ENCODE measurements at places on chromosomes 2 and 18. TPM values are rescaled to one million over a fixed set of nuclear protein-coding genes. Genes with fewer than 3 reads are reported as not detected.

Gene THUMPD2
- total RNA-seq = 35.4 TPM

Gene ELOA2
- not detected for total RNA-seq

Gene RAB31
- total RNA-seq = 37.1 TPM

Gene VAMP8
- 14.8 TPM for total RNA-seq

Gene RGPD3
- 1.6 TPM for total RNA-seq

Gene ATIC
- 28.9 TPM for total RNA-seq

Gene PTPRN
- 1.0 TPM for total RNA-seq

Gene XIRP2
- 5.8 TPM for total RNA-seq

Gene TFCP2L1
- total RNA-seq = 1.2 TPM

GRCh38 chr2:173719471-173719870, 245.7 kb downstream of the SP3 start:
- no peak for DNase-seq

DNA sequence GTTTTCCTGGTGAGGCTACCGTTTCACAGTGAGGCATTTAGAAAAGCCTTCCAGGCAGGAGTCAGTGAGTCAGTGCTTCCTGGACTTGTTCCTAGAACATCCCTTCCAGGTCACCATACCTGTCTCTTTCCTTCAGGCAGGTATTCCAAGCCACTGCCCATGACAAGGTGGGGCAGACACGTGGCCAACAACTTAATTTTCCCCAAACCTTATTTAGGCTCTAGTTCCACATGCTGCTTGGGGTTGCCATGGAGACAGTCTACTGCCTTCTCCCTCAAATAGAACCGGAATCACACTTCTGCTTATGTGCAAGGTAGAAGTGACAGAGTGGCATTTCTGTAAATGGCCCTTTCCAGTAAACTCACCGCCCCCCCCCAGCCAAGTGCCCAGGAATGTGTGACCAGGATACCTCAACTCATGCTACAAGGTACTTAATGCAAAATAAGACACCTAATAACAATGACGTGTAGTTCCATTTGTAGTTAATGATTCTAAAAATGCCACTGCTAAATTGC, 258.3 kb downstream of the PRKCE start:
- no peak for DNase-seq

GRCh38 chr2:217993817-217994463, 8.9 kb downstream of the TNS1 start:
- DNase-seq = no peak

DNA sequence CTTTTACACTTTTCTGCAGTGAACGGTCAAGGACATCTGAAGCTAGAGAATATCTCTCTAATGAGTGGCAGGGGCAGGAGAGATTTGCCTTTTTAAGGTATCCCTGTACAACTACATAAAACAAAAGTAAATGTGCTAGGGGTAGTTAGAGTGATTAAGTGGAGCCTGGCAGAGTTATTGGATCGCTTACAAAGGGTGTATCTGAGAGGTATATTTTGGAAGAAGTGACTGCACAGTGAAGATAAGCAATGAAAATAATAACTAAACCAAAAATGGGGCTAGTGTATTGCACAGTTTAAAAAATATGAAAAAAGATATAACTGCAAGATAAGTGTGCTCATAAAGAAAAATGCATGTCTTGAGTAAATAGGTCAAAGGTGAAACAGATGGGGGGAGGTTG, 193.5 kb upstream of the EPC2 start:
- no peak for DNase-seq

GRCh38 chr2:240456447-240457222, 21.2 kb downstream of the GPC1 start:
- no peak for DNase-seq

- DNase-seq = no peak
Measured at GRCh38 chr2:62740221-62740620, 34.7 kb downstream of the EHBP1 start.

GRCh38 chr18:61132031-61132430, 201.2 kb upstream of the CDH20 start:
- DNase-seq = no peak

- no peak for DNase-seq
Measured at GRCh38 chr2:204892506-204893255, 347.4 kb downstream of the PARD3B start.

GRCh38 chr2:231385429-231385828, 10.1 kb upstream of the B3GNT7 start:
- DNase-seq = no peak

DNA sequence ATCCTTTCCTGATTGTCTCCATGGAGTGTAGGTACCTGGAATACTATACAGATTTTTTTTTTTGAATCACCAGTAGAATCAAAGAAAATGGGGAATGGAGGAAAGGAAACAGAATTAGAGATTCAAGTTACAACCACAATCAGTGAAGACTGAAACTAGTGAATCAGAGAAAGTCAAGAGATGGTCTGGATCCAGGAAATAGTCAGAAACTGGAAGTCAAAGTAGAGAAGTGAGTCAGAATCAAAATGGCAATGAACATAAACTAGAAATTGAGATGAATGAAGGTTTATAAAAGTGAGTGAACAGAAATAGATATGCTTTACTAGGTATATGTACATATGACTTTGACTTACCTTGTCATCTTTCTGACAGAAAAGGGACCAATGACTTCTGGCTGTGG, 579.0 kb downstream of the PLCL1 start:
- no peak for DNase-seq

DNA sequence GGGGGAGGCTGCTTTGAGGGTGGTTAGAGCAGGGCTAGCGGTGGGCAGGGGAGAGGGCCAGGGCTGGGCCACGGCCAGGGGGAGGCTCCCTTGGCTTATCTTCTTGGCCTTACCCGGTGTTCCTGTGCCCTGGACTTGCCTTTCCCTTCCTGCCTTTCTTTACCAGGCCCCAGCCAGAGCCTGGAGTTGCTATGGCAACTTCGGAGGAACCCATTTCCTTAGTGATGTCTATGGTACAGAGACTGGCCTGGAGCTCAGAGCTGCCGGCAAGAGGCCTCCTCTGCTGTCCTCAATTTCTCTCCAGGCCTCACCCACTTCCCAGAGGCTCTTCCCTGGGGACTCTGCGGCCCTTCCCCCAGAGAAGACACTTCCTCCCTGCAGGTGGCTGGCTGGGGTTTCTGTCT, 11.5 kb downstream of the SPEG start:
- DNase-seq = no peak

DNA sequence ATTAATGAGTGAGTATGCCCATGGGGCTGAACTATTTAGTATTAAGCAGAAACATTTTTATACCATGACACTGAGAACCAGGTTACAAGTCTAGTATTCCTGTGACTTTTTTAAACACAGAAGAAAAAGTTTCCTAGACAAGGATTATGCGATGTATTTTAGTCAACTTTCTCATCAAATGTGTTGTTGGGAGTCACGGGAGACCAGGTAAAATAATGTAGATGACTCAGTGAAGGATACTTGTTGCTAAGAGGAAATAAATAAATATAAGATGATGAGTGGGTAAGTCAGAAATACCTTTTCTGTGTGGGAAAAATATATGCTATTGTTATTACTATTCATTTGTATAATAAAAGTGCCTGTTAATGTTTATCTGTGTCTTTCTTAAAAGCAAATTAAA, 23.4 kb downstream of the MBD5 start:
- DNase-seq = no peak

DNA sequence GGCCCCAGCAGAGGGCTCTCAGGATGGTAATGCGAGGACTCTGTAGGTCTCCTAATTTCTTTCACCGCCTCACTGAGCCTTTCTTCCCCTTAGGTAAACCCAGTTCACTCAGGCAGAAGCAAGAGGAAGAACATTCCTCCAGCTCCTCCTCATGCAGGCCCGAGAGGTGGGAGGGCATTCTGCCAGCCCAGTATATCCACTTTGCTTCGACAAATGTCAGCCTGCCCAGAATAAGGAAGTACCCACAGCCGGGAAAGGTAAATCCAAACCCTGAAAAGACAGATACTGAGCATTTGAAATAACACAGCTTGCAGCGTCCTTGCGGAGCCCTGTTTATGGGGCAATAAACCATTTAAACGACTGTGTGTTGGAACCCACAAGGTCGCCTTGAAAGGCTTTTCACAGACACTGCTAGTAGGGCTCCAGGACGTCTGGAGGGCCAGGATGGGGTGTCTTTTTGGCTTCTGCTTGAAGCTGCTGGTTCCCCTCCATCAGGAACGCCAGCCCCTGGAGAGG, 63.0 kb upstream of the STPG4 start:
- DNase-seq = peak; percentile 71

DNA sequence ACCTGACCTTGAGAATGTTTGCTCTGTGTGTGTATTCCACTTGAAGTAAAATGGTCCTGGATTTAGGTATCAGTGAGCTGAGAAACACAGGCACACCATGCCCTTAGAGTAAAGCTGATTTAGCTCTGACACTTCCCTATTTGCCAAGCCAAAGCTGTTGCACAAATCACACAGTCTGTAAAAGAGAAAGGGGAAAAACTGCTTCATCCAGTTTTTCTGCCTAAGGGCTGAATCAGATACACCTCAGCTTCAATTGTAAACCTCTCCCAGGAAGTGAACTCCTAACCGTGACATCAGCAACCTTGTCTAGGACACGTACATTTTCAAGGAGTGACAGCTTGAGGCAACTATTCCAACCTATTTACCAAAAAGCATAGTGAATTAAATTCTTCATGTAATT, 150.4 kb downstream of the NR4A2 start:
- peak; percentile 89 for DNase-seq

DNA sequence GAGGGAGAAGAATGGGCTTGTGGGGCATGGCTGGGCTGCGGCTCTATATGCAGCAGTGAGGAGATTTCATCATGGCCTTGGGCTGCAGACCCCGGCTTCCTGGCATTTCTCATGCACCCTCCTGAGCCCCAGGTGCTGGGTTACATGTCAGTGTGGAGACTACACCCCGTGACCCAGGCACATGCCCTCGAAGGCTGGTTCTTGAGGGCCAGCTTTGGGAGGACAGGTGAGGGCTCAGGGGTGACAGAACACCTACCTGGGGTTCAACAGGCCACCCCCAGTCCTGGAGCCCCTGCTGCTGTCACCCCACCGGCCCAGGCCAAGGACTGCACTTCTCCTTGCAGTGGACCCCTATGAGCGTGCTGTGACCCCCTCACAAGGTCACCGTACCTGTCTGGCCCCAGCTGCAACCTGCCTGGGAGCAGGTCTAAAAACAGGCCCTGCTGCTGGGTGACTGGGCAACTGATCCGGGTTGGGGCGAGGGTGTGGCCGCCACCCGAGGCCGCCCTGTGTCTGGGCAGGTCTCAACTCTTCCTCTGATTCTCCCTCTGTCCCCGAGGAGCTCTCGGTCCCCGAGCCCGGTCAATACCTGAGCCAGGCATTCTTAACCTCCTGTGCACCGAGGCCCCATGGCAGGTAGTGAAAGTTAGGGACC, 94.8 kb upstream of the OTOS start:
- DNase-seq = no peak

DNA sequence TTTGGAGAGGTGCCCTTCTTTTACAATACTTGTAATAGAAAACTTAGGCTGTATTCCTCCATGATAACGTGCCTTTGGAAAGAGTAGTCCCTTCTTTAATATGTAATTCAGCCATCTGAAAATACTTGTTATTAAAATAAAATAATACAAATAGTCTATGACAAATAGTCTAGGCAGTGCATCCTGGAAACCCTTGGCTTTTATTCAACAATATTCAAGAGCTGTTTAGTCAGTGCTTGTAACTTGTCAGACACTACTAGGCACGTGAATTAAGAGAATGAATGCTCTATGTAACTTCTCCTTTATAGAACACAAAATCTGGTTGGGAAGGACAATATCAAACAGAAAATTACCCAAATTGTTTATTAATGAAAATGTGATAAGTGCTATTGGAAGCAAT, 388.2 kb downstream of the MTX2 start:
- no peak for DNase-seq

DNA sequence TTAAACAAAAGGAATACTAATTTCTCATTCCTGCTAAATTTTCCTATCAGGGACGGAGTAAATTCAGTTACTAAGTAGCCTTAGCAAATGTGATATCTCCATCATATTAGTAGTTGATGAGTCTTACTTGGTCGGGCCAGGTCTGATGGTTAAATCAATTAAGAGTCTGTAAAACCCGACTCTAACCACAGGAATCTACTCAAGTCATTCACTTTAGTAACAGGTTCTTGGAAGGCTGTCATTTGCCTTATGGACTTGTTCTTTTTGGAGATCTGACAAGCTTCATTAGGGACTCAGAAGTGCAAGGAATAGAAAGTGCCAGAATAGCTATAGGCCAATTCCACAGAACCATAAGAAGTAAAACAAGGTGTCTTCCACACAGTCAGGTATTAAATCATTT, 119.0 kb downstream of the GCA start:
- no peak for DNase-seq

DNA sequence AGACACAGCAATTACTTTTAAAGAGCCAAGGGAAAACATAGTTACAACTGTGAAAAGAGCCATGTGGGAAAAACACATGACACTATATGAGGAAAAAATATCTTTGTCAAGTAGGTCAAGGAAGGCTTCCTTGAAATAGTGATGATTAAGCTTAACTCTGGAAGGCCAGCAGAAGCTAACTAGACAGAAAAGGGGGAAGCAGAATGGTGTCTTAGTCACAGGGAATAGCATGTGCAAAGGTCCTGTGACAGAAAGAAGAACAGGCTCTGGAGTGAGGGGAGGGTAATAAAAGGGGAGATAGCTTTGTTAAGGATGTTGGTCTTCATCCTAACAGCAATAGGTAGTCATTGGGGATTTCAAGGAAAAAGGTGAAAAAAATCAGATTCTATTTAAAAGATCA, 64.0 kb downstream of the ARHGAP25 start:
- DNase-seq = no peak

DNA sequence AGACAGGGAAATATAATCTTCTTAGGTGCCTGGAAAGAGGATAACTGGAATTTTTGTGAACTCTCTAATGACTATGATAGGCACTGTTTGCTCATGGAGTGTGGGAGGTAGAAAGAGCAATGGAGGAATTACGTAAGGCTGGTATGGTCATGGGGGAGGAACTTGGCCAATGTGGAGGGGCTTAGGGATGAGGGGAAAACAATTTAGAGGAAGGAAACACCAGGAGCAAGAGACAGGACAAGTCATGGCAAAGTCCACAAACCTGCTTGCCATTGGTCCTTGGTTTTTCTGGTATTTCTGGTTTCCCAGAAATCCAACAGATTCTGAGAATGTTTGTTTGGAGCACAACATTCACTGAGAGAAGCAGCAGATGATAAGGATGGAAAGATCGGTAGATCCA, 274.2 kb downstream of the DYSF start:
- no peak for DNase-seq

DNA sequence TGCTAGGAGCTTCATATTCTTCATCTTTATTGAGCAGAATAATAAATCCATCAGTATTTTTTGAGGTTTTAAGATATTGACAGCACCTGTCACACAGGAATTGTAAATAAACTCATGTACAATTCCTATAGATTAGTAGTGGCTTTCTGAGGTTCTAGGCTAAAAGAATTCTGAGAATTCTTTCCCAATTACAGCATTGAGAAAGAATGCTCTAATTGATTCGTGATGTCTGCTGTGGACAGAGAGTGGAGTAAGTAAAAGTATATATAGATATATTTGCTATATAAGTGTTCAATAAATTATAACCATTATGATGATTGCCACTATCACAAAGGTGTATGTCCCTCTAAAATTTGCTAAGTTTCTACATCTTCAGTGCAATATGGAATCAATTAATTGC, 186.5 kb upstream of the NRP2 start:
- no peak for DNase-seq

Measured in urinary bladder (tissue), 4 donors.